ENCODE measurements at places on chromosomes 4 and X.
A peak's percentile ranks its signal among the peaks of the same experiment; 100 is the strongest.

DNA sequence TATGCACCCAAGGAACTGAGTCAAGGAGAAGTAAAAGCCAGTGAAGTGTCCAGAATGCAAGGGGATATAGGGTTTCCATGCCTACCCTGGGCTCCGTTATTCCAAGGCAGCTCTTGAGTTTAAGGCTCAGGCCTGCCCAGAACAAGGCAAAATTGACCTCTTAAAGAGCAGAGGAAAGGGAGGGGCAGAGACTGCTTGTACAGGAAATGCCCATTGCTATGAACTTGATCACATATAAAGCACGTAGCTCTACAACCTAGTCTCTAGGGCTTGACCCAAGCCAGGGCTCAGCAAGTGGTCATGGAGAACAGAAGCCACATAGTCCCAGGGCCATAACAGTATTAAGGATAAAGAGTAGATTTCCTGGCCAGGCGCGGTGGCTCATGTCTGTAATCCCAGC lies 58.2 kb upstream of the MSN start:
- no peak for DNase-seq

GRCh38 chr4:11634283-11634682 lies 205.6 kb upstream of the HS3ST1 start:
- no peak for DNase-seq

DNA sequence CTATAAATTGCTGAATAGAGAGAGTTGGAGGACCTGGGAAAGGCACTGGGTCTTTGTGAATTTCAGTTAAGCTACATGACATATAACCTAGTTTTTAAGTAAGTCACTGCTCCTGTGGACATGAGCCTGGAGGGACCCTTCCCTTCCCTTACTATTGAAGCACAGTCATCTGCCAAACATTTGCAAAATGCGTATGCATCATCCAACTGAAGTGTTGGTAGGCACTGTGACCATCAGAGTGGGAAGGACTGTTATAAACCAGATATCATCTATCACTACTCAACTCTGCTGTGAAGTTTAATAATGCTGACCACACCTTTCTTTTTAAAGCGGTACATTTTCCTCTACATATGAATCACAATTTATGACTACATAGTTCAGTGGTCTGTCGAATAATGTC lies 5.2 kb downstream of the GABRA3 start:
- no peak for DNase-seq

DNA sequence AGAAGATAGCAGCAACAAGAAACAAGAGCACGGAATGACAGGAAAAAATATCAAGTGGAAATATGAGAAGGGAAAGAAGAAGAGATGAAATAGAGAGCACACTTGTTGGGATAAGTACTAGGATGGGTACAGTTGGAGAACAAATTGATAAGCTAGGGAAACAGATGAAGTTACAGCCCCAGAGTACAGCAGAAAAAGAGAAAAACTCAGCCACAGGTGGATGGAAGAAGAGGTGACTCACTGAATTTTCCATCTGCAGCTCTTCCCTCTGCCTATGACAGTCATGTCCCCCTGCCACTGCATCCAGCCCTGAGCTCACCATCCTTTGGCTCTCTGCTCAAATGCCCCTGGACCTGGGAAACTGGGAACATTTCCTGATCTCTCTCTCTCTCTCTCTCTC lies 209.0 kb downstream of the BCOR start:
- DNase-seq: no peak

DNA sequence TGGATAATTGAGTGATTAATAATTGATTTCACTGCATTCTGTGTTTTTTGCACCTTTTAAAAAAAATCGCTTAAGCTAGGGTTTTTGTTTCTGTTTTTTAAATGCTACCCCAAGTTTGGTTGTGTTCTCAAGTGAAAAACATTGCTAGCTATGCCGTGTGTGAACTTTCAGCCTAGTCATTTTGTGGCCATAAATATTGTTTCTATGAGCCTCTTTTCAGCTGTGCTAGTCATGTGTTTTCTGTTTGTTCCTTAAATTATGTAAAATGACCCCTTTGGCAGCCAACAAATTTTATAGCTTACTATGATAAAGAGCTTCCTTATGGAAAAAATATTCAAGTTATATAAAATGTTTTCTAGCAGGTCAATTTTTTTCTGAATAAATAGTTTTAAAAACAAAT lies 59.1 kb downstream of the GALNT7 start:
- no peak for DNase-seq

GRCh38 chr4:26958925-26959653 lies 98.4 kb downstream of the STIM2 start:
- DNase-seq: no peak

- no peak for DNase-seq
Measured at GRCh38 chrX:105765691-105766090, 56.6 kb upstream of the NRK start.

GRCh38 chr4:26081795-26082498 lies 167.9 kb downstream of the SMIM20 start:
- peak; percentile 36 for DNase-seq

- no peak for DNase-seq
Measured at GRCh38 chr4:1152290-1152689, 20.1 kb downstream of the SPON2 start.

DNA sequence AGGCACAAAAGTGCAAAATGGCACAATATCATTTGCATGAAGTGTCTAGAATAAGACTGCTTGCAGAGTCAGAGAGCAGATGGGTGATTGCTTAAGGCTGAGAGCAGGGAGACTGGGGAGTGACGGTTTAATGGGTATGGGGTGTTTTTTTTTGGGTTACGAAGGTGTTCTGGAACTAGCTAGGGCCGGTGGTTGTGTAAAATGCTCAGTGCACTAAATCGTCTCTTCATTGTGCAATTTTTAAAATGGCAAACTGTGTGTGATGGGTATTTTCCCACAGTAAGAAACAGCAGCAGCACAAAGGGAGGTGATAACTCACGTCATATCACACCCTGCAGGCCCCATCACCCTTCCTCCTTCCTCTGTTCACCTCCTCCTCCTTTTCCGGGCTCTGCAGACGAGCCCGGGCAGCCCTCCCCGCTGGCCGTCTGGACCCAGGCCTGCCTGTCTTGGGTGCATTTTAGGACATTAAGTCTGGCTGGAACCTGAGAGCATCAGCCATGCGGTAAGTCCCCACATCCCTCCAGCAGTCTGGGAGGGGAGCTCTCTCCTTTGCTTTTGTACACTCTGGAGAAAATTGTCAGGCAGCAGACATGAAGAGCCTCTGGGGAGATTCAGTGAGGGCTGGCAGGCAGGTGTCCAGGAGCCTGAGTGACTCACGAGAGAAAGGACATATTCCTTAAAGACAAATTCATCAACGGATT lies 42.7 kb downstream of the ASMT start:
- no peak for DNase-seq

- no peak for DNase-seq
Measured at GRCh38 chrX:110045421-110045820, 42.5 kb downstream of the TMEM164 start.

DNA sequence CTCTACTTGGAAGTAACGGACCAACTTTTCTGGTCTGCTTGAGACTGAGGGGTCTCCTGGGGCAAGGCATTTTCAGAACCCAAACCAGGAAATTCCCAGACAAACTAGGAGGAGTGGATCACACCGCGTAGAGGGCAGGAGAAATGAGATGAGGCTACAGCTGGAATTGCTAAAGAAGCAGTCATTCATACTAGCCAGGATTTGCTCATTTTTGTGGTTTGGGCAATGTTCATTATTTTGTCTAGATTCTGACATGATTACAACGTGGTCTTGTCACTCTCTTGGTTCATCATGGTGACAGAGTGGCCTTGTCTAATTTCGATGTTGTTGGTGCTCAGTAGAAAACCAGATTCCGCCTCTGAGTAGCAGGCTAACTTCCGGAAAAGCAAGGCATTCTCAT lies 63.2 kb downstream of the BANK1 start:
- DNase-seq: no peak

Data from spinal cord (tissue), 10 donors.